ENCODE measurements at places on chromosomes 3 and 15.

DNA sequence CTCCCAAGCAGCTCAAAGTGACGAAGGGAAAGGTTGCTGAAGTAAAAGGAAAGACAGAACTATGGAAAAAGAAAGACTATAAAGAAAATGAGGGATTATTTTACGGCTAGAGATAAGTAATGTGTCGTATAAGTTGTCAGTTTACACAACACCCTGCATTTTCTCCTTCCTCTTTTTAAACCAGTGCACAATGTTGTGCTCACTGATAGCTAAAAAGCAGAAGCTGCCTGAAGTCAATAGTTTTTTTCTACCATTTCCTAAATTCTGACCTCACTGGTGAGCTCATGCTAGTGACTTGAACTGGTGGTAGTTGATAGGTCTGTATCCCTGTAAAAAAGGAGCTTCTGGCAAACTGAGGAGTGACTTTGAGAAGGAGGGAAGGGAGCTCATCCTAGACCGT lies 368.6 kb upstream of the GBE1 start:
- DNase-seq = no peak

- no peak for DNase-seq
Observed at GRCh38 chr3:28651159-28651558, 302.5 kb upstream of the AZI2 start.

DNA sequence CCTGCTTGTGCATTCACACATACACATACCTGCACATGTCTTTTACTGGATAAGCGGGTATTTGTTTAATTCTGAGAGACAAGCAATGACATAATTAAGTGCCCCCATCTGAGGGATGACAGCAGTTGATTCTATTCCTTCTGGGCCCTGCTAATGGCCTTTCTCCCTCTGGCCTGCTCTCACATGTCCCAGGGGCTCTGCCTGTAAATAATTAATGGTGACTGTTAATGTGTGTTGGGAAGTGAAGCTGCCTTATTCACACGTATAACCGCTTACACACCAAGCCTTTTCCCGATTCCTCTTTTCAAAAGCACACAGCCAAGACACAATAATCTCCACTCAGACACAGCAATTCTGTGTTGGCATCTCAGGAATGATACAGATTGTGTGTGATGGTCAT lies 47.8 kb downstream of the LRRK1 start:
- no peak for DNase-seq

GRCh38 chr3:16304061-16305010 lies 39.3 kb downstream of the OXNAD1 start:
- DNase-seq = no peak

DNA sequence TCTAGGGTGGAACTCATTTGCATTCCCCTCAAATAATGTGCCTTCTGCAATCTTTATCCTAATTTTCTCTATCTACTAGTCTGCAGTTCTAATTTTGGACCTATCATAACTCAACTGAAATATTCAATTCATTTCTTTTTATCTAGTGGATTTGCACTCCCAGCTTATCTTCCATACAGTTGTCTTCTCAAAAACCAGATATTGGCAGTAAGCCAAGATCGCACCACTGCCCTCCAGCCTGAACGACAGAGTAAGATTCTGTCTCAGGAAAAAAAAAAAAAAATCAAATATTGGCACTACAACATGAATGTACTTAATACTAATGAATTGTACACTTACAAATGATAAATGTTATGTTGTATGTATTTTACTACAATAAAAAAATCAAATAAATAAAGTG lies 18.0 kb upstream of the CHMP2B start:
- no peak for DNase-seq

GRCh38 chr3:11643201-11643603 lies 513 bp downstream of the VGLL4 start:
- DNase-seq = peak; percentile 12

DNA sequence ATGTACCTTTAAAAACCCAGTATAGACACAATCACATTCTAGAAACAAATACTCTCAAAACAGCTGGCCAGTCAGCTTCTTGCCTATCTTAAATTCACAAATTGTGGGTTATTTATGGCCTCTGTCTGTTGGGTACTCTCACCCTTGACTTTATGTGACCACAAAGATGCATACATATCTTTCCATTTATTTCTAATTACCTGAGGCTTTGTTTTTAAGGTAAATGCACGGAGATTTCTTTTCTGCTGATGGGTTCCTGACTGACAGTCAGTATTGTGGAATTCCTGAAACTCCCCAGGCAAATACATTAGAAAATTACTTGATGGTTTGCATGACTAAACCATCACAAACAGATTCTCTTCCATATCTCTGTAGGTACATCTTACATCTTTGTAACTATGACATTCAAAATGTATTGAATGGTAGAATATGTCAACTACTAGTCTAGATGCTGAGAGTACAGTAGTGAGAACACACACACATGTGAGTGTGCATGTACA lies 107.7 kb downstream of the EDEM1 start:
- no peak for DNase-seq

GRCh38 chr3:126270145-126270811 lies 86.9 kb downstream of the KLF15 start:
- no peak for DNase-seq

DNA sequence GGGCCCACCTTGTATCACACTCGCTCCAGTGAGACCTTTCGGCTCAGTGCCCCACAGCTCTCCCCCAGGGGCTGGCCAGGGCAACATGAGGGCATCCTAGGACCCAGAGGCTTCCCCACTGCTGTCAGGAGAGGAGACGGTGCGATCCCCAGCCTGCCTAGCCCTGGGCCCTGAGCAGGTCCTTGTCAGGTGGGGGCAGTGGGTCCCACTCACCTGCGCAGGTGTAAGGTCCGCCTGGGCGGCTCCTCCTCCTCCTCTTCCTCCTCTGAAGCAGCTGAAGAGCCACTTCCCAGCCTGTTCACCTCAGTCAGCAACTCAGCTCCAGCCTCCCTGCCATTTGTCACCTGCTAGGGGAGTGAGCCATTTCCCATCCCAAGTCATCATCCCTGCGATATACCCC lies 9.6 kb downstream of the KIF7 start:
- no peak for DNase-seq

DNA sequence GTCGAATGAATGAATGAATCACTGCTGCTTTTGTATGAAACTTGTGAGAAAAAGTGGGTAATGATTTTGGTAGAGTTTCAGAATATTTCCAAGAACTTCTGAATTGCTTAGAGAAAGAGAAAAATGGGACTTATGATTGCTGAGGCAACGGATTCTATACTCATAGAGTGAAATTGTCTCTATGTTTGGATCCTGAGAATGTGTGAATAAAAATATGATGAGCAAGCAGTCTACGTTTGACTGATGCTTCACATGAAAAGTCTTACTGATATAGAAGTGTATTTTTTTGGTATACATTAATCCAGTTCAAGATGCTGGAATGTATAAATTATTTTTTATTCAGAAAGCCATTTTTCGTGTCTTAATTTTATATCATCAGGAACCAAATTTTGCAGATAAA lies 441.1 kb downstream of the NLGN1 start:
- no peak for DNase-seq

DNA sequence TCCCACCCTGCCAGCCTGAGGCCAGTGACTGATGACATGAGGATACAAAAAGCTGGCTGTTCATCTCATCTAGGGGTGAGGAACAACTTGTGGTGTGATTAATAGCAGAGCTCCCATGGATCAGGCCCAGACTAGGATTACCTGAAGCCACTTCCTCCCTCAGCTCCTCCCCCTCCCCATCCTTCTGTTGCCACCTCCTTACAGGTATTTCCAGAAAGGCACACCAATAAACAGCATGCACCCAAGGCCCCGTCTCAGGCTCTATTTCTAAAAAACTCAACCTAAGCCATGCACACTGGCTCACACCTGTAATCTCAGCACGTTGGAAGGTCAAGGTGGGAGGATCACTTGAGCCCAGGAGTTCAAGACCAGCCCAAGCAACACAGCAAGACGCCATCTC lies 54.1 kb downstream of the SRGAP3 start:
- DNase-seq = no peak

DNA sequence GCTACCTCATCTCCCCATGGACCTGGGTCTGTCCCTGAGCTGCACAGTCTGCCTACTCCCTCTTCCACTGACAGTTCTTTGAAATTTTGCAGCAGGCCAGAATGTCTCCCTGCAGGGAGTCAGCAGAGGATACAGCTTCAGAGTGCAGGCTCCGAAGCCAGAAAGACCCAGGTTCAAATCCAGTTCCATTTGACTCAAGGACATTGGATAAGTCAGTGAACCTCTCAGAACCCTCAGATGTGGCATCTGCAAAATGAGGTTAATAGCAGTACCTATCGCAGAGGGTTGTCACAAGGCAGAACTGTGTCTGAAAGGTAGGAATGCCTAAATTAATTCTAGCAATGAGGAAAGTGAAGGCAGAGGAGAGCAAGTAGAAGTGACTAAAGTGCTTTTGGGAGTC lies 244.4 kb upstream of the TRIM42 start:
- no peak for DNase-seq

GRCh38 chr15:69359722-69360121 lies 54.4 kb upstream of the KIF23 start:
- no peak for DNase-seq

GRCh38 chr3:4687167-4687566 lies 194.0 kb downstream of the ITPR1 start:
- DNase-seq = no peak

DNA sequence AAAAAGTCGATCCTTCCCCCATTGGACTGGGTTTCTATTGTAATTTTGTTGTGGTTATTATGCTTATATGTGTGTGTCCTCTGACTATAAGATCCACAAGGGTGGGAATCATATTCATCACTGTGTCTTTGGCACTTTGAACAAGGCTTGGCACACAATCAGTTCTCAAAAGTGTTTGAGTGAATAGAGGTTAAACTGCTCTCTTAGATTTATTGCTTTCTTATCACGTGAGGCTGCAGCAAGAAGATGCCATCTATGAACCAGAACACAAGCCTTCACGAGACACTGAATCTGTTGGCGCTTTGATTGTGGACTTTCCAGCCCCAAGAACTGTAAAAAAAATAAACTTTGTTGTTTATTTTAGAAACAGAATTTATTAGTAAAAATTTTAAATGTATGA lies 295.0 kb upstream of the MDFIC2 start:
- DNase-seq = no peak

DNA sequence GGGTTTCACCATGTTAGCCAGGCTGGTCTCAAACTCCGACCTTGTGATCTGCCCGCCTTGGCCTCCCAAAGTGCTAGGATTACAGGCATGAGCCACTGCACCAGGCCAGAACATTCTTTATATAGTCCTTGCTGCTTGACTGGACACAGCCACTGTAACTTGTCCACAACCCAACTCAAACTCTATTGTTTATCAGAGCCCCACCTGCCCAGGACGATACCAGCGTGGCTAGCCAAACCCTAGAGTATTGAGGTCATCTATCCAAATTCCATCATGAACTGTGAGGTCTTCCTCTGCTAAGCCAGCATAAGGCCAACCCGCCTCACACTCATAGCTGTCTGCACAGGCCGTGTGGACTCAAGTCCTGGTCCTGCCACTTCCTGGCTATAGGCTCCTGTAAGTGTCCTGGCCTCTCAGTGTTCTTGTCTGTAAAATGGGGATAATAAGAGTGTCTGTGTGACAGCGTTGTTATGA lies 63.9 kb downstream of the DAPK2 start:
- DNase-seq = no peak

DNA sequence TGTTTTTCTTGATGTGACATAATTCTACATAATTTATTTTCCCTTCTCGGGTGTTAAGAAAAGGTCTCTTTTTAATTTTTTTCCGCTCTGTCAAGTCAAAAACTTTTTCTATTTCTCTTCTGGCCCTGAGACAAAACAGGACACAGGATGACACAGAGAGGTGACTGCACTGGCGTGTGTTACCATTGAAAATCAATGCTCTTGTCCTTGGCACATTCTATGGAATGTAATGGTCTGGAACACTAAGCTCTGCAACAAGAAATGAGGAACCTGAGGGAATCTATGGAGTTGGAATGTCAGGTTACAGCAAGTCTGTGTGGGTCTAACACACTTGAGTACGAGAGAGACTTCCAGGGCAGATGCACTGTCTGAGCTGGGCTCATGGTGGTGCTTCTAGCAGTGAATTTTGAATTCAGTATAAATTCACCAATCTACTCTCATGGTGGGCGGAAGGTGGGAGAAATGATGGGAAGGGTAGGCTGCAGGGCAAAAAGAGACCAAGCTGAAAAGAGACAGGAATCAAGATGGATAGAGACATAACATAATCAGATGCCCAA lies 508.3 kb downstream of the TUSC7 start:
- DNase-seq = no peak

DNA sequence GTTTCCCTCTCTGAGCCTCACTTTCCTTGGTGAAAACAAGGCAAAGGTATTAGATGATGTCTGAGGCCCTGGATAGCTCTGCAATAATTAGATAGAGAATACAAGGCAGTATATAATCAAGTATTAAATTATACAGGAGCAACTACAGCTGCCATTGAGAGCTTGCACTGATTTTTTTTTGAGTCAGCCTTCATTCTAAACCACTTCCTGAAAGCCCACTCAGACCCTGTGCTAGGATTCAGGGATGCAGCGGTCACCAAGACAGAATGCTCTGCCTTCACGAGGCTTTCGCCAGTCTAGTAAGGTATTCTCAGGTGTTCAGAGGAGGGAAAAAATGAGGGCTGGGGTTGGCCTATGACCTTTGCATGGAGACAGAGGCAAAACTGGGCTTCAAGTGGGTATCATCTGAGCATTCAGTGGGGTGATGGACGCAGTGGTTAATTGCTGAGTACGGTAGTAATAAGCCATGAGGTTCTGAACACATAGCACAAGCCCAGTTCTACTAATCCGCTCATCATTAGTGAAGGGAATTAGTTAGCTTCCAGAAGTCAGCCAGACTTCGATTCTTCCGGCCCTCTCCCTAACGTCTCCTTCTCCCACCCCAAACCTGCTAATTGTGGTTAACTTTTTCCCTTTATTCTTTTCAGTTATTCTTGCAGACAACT lies 3.6 kb downstream of the VGLL4 start:
- DNase-seq = no peak

- peak; percentile 59 for DNase-seq
Observed at GRCh38 chr3:121574449-121574848, 6.7 kb downstream of the ARGFX start.

DNA sequence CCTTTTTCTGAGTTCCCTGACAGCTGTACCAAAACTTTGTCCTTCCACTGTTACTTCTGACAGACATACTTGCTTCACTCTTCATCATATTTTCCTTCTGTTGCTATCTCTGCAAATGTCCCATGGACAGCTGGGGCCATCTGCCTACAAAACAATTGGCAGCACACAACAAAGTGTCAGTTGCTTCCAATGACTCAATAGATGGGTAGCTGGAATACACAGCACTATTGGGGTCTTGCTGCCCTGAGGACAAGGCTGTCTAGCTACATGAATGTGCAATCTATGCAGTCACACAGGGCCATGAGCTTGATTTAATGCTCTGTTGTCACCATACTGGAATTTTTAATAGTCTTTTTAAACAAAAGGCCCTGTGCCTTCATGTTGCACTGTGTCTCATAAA lies 192.8 kb downstream of the DTWD1 start:
- DNase-seq = no peak

GRCh38 chr3:148861277-148861869 lies 3.7 kb upstream of the CPA3 start:
- DNase-seq = peak; percentile 40

- no peak for DNase-seq
Observed at GRCh38 chr15:92877000-92877399, 23.1 kb upstream of the CHD2 start.

- DNase-seq = no peak
Observed at GRCh38 chr3:61928776-61929314, 367.5 kb downstream of the PTPRG start.
